Stimulated activated CD4-positive, alpha-beta T cell treated with anti-CD3 and anti-CD28 coated beads, Interleukin-4, amount 100 ng/mL, for 24 hours (primary cell): ENCODE measurements at places on chromosomes 11 and 22.

DNA sequence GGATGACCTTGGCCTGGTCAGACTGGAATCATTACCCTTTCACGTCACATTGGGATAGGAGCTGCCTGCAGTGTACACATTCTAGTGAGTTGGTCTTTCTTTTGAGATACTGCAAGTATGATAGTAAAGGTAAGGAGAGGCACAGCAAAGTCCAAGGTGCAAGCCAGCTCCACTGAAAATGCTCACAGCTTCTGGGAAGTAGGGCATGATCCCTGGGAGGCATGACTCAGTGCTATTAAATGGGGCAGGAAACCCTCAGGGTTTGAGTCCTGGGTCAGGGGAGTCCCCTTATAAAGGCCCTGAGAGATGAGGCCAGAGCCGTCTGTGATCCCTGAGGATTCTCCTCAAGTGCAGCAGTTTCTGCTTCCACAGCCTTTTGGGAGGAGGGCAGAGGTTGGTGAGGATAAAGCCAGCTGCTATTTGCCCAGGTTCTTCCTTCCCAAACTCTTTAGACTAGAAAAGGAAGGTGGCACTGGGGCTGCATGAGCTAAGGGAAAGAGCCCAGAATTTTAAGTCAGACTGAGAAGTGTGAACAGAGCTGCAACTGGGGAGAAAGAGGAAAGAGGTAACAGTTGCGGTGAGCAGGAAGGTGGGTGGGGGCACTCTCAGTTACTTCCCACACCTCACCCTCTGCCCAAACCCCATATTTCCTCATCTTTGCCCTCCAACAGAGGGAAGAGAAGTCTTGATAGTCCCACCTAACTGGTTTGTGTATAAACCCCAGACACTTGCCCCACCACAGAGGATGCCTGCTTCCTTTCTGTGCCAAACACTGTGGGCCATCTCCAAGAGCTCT, 14.4 kb upstream of the OR52K1 start:
- no peak for DNase-seq

DNA sequence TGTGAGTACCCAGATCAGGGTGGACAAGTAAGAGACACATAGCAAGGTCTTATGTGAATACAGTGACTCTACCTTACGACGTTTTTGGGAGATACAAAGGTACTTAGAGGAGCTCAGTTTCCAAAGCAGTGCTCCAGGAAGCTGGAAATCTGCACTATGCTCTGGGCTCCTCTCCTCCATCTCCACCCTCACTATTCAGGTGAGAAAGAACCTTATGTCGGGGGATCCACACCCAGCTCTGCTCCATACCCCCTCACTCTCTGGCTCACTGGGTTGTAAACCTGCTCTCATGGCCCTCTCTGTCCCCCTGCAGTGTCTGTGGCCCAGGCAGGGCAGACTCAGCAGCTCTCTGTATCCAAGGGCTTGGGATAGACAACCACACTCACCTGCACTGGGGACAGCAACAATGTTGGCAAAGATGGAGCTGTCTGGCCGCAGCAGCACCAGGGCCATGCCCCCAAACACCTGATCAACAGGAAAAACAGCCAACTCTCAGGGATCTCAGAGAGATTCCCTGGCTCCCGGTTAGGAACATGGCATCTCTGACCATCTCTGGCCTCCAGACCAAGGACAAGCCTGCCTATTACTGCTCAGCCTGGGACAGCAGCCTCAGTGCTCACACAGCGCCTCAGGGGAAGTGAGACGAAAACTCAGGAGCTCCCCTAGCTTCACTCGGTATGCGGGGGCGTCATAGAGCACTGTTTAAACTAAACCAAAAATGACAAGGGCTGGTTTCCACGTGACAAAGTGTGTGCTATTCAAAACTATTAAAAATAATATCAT, 60.9 kb upstream of the TOP3B start:
- DNase-seq, result no peak

DNA sequence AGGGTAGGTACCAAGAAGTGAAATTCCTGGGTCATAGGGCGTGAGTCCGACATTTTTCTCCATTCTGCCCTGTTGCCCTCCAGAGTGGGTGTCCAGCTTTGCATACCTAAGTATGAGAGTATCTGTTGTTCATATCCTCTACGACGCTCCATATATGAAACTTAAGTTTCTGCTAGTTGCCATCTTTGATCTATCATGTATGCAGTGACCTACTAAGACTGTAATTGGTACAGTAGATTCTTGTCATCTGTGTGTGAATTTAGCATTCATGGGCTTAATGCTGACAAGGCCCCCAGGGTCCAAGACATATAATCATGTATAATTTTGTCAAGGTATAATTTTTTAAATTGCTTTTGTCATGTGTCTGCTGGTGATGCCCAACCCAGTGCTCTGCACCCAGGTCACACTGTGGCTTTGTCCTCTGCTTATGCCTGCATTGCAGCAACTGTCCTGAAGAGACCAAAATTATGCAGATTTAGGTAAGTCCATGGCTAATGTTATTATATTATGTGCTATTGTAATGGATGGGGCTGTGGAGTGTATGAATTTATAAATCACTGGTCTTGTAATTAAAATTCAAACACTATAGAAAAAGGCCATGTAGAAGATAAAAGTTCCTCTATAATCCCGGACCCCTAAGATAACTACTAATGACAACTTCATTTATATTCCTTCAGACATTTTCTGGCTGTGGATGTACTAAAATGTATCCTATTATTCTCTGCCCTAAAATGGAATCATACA, 12.2 kb downstream of the NEAT1 start:
- no peak for DNase-seq

GRCh38 chr11:101915791-101916291, 481 bp downstream of the ANGPTL5 start:
- no peak for DNase-seq

- DNase-seq, result no peak
These were observed 624.8 kb upstream of the KIRREL3 start for GRCh38 chr11:127625402-127625801.
